Stimulated activated CD8-positive, alpha-beta memory T cell treated with anti-CD3 and anti-CD28 coated beads, Interleukin-7, amount 100 ng/mL, for 1 hour (primary cell): ENCODE measurements at places on chromosomes 4 and X.

GRCh38 chr4:18684932-18685331, 663.4 kb upstream of the LCORL start:
- no peak for DNase-seq

- DNase-seq: no peak
Observed at GRCh38 chr4:11894977-11895376, 466.3 kb upstream of the HS3ST1 start.

DNA sequence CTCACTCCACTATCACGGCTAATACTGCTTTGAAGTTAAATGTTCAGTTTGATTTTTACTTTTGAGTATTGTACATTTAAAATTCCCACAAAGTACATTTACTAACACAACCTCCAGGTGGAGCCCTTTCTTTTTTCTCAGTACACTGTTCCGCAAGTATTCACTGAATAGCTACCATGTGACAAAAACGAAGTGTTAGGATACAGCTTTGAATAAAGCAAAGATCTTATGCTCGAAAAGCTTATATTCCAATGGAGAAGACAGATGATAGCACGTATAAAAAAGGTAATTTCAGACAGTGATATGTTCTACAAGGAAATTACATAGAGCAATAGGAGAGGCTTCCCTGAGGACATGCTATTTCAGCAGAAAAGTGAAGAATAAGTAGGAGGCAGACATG, 60.7 kb upstream of the ABCG2 start:
- DNase-seq: no peak

DNA sequence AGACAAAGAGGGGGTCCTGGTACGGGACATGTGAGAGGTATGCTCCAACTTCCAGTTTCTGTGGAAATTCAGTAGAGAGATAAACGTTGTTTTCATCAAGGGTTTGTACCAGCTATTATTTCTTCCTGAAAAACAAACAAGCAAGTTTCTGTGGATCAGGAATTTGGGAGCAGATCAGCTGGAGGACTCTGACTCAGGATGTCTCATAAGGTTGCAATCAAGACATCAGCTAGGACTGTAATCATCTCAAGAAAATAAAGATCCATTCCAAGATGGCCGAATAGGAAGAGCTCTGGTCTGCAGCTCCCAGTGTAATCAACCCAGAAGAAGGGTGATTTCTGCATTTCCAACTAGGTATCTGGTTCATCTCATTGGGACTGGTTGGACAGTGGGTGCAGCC, 23.5 kb upstream of the NFKB1 start:
- DNase-seq: no peak

GRCh38 chr4:137641544-137641943, 109.2 kb upstream of the PCDH18 start:
- DNase-seq: no peak

- no peak for DNase-seq
Observed at GRCh38 chr4:48065587-48066052, 49.0 kb downstream of the NIPAL1 start.

DNA sequence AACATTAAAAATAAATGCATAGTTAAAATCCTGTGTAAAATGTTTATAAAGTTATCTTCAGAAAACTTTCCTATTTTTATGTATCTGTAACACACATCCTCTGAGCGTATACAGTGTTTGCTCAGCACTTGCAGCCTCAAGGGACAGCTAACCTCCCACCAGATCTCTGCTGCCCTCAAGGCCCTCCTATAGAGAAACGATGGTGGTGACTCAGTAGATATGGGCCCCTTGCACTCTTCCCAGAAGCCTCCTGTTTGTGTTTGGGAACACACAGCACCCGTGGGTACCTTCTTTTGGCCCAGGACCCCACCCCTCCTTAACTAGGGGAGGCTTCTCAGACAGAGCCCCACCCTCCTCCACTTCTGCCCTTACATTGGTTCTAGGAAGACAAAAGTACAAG, 26.7 kb downstream of the PJA1 start:
- DNase-seq: no peak
